Upper lobe of left lung (tissue), 6 donors: ENCODE measurements at places on chromosomes 5 and 9. TPM values are rescaled to one million over a fixed set of nuclear protein-coding genes. Genes with fewer than 3 reads are reported as not detected.

Gene BTNL3
- total RNA-seq: 0.79 TPM

Gene SOHLH1
- total RNA-seq: not detected

Gene SEMA4D
- 61.3 TPM for total RNA-seq

DNA sequence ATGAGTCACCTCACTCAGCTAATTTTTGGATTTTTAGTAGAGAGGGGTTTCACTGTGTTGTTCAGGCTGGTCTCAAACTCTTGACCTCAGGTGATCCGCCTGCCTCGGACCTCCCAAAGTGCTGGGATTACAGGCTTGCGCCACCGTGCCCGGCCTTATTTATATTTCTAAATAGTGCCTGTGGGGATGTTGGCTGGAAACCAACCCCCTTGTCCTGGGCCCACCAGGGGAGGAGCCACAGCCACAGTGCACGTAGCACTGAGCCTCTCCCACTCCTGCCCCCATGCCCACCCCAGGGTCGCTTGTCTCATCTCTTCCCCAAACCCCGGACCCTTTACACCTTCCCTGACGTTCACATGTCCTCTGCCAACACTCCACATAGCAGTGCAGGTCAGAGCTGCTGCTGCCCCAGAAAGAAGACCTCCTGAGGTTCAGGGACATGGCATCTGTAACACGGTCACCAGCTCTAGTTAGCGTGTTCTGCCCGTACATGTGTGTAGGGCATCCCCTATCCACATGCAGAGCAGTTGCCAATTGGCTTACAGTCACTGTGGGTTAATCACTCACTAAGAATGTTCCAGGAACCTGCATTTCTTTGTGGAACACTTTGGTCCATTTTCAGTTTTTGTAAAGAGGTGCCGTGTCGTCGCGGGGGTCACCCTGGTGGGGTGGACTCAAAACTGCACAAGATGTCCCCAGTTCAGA lies 10.2 kb upstream of the MRPS2 start:
- H3K4me1 ChIP-seq: no peaks in the 10 kb centered on the region
- H3K27ac ChIP-seq: no peak overlapping the region
- no peak for DNase-seq
- no peaks in the 10 kb centered on the region for H3K27me3 ChIP-seq
- peaks cover 43% of the 10 kb centered on the region for H3K36me3 ChIP-seq
- H3K4me3 ChIP-seq: no peak overlapping the region

DNA sequence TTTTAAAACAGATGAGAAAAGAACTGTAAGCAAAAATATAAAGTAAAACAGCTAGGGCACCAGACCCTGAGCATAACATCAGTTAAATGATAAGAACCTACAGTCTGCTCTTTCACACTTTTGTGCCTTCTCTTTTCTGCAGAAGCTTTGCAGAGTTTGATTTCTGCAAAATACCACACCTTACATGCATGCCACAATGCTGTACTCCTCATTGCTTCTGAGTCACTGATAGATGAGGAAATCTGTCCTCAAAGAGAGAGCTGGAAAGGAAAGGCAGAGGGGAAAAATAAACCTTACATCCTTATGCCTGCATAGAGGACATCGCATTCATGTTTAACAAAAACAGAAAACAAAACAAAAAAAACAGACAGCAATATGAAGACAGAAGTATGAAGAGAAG lies 142.9 kb downstream of the ATPSCKMT start:
- no peak overlapping the region for H3K27ac ChIP-seq
- no peaks in the 10 kb centered on the region for H3K36me3 ChIP-seq
- no peaks in the 10 kb centered on the region for H3K27me3 ChIP-seq
- H3K4me1 ChIP-seq: no peaks in the 10 kb centered on the region

- H3K27me3 ChIP-seq: no peaks in the 10 kb centered on the region
- H3K4me1 ChIP-seq: no peaks in the 10 kb centered on the region
- no peak overlapping the region for H3K4me3 ChIP-seq
- no peak overlapping the region for H3K27ac ChIP-seq
Measured at GRCh38 chr5:109907731-109908130, 218.0 kb downstream of the MAN2A1 start.

DNA sequence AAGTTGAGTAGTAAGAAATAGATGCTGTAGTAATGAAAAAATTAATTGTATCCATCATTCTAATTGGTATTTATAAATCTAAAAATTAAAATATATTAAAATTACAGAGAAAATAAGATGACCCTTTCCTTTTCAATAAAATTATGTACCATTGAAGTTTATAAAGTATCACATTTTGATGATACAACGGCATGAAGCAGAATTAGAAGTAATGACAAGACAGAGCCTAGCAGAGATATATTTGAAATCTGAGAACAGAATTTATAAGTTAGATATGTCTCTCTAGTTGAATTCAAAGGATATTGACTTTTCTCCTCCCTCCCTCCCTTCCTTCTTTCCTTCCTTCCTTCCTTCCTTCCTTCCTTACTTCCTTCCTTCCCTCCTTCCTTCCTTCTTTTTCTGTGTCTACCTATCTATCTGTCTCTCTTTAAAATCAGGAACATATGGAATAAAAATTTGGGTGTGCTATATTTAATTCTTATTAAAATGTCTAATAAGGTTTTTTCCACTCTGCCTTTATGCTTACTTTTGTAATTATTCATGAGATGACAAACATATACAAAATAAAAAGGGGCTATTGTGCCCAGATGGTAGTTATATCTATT lies 258.5 kb upstream of the CD180 start:
- no peaks in the 10 kb centered on the region for H3K4me1 ChIP-seq
- no peak for DNase-seq
- H3K27ac ChIP-seq: no peak overlapping the region
- H3K36me3 ChIP-seq: no peaks in the 10 kb centered on the region
- H3K4me3 ChIP-seq: no peak overlapping the region

DNA sequence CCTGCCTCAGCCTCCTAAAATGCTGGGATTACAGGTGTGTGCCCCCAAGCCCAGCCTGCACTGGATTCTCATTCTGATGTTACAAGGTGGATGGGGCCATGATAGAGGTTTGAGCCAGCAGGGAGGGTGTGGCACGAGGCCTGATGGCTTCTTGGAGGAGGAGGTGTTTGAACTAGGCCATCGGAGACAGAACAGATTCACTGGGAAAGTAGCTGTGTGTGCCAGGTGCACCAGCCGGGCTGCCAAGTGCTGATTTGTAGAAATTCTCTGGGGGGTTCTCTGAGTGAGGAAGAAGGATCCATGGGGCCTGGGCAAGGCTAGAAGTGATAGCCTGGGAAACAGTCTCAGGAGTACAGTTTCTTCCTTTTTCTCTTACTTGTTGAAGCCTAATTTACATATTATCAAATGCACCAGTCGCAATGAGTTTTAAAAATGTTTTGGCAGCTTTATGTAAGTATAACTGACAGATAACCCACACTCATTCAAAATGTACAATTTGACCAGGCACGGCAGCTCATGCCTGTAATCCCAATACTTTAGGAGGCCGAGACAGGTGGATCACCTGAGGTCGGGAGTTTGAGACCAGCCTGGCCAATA lies 31.1 kb upstream of the STXBP1 start:
- no peaks in the 10 kb centered on the region for H3K36me3 ChIP-seq
- no peak overlapping the region for H3K4me3 ChIP-seq
- no peaks in the 10 kb centered on the region for H3K27me3 ChIP-seq
- DNase-seq: no peak
- H3K4me1 ChIP-seq: peaks cover 34% of the 10 kb centered on the region

- H3K4me3 ChIP-seq: no peak overlapping the region
- no peaks in the 10 kb centered on the region for H3K4me1 ChIP-seq
- no peak overlapping the region for H3K27ac ChIP-seq
- H3K36me3 ChIP-seq: no peaks in the 10 kb centered on the region
Measured at GRCh38 chr9:6368831-6369230, 40.7 kb downstream of the TPD52L3 start.
